ENCODE measurements at places on chromosomes 3 and 15. TPM values are rescaled to one million over a fixed set of nuclear protein-coding genes. Genes with fewer than 3 reads are reported as not detected.

Gene CRTAP
- 36.0 TPM for total RNA-seq

Gene RARB
- not detected for total RNA-seq

Gene PLA2G4E
- total RNA-seq, result not detected

Gene TCF12
- 154 TPM for total RNA-seq

Gene CD96
- not detected for total RNA-seq

Gene OIP5
- 46.1 TPM for total RNA-seq

Gene PIF1
- 77.4 TPM for total RNA-seq

Gene MTFMT
- total RNA-seq, result 17.1 TPM

Gene DNAH12
- 0.05 TPM for total RNA-seq

Gene HHLA2
- total RNA-seq, result 2.2 TPM

Gene AMT
- total RNA-seq, result 3.9 TPM

Gene GPR27
- total RNA-seq, result not detected

Gene HIGD2B
- total RNA-seq, result 1.0 TPM

Gene BSN
- total RNA-seq, result not detected

Gene LRRFIP2
- total RNA-seq, result 32.3 TPM

Gene DPPA4
- total RNA-seq, result not detected

Gene SPTBN5
- total RNA-seq, result 1.6 TPM

Gene COL8A1
- not detected for total RNA-seq

Gene UROC1
- not detected for total RNA-seq

Gene KLHL6
- total RNA-seq, result not detected

Gene DUOX1
- 1.5 TPM for total RNA-seq

Gene DYNLT2B
- 11.1 TPM for total RNA-seq

Gene ACKR4
- 0.43 TPM for total RNA-seq

Gene SPESP1
- not detected for total RNA-seq

Gene FEZF2
- total RNA-seq, result not detected

Gene SYNPR
- not detected for total RNA-seq

Gene MB21D2
- 3.0 TPM for total RNA-seq

Gene FGF7
- not detected for total RNA-seq

Gene SNRPN
- total RNA-seq, result not detected

Gene LEKR1
- total RNA-seq, result 1.4 TPM

Gene TPM1
- 197 TPM for total RNA-seq

Gene ALS2CL
- 13.2 TPM for total RNA-seq

Gene IMPG2
- not detected for total RNA-seq

Gene KCNH8
- 0.03 TPM for total RNA-seq

Data from HT-29 (cell line).